ENCODE measurements at places on chromosomes 5 and 9.
A peak's percentile ranks its signal among the peaks of the same experiment; 100 is the strongest.

DNA sequence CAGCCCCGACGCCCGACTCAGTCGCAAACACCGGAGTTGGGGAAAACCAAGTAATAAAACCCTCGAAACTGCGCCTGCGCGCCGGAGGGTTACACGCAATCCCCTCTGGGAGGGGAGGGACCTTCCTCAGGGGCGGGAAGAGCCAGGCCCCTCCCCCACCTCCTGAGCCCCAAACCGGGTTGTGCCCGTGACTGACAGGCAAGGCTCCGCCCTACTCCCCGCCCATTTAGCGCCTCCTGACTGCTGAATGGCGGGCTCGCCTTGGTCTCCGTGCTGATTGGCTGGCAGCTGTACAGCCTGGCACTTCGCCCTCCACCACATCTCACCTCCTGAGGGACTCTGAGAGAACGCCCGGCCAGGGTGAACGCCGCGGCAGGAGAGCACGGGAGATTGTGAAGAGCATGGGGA is at the start of gene PRDM9:
PRDM9 (plus strand) TSS at position 332 of the 408 bp plus-strand sequence. CDS start 1,425 bp downstream, outside the sequence.
- no peak for DNase-seq

GRCh38 chr5:891117-891836 is 1.3 kb downstream of the BRD9 start:
- peak; percentile 75 for DNase-seq

DNA sequence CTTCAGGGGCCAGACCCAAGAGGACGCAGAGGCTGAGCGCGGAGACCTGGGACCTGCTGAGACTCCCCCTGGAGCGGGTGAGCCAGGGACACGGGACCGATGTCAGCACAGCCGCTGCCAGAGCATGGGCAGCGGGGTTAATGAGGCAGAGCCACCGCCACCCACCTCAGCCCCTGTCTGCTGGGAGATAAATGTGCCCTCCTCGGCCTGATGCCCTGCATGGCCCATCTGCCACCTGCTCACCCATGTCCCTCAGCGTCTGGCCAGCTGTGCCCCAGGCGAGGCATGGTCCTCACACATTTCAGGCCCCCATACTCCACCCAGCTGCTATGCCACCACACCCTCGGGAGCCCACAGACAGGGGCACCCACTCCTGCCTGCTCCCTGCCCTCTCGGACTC is 14.9 kb downstream of the DNLZ start:
- no peak for DNase-seq

DNA sequence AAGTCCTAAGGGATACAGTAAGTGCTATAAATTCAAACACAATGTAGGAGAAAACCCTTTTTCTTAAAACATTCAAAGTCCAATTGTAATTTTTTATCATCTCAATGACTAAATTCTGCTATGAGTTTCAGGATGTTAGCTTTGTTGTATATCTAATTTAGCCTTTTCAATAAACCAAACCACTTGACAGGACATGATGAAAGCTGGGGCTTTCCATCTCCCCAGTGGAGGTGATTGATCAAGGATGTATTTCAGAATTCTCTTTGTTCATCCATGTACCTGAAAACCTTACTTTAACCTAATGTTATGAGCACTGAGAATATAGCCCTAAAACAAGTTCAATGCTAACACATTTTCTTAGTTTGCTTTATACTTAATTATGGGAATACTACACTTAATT is 639.0 kb upstream of the ITGA1 start:
- no peak for DNase-seq

DNA sequence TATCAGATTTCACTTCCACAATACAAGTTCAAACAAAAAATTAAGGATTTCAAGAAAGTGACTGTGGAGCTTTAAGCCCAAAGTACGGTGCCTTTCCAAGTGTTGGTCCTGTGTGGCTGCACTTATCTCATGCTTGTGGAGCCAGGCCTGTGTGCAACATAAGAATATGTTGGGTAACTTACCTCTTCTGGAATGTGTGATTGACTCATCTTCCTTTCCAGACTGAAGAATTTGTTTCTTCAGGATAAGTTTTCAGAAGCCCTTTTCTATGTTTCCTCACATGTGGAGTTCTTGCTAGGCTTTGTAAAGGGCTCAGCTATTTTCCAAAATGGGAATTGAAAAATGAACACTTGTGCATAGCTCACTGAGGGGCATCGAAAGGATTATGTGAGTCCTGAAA is 485.1 kb upstream of the PAPPA start:
- no peak for DNase-seq

GRCh38 chr5:21199087-21199486 is 1211.1 kb upstream of the CDH18 start:
- DNase-seq = no peak

DNA sequence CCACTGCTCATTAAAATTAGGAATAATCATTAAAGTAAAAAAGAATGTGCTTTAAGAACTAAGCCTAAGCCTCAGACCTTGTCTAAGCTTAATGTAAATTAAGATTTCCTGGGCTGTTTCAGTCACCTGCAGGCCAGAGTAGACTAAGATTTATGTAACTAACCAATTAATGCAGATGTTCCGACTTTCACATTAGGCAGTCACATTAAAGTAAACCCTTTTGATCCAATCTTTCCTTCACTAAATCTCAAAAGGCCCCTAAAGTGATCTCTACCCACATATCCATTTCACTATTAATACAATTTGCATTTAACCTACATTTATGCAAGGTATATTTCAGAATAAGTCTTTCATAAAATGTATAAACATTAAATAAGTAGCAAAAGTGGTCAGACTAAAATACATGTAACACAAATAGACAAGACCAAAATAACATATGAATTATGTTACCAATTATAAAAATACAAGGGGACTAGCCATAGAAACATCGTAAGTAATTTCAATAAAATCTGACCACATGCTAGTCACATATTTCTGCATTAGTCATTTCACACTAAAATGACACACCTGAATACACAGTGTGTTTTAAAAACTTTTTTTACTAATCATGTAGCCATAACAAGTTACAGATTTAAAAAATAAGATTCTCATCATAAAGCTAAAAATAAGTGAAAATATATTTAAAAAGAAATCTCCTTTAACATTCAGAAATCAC is 7.7 kb downstream of the NR3C1 start:
- no peak for DNase-seq

DNA sequence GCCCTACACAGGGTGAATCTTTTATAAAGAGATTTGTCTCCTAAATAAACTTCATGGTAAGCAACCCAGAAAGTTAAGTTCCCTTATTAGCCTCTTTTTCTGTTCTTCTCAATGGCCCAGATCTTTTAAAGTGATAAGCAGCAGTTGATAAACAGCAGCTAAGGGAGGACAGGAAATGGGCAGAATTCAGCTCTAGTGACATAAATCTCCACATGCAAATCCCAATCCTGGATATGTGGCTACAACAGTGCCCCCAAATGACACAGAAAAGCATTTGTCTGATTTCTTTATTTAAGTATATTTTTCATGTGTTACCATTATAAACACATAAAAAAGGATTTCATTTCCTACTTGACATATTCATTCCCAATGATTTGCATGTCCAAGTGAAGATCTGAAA is 199.0 kb downstream of the DTWD2 start:
- peak; percentile 28 for DNase-seq

GRCh38 chr5:176994460-176995121 is 12.0 kb downstream of the UIMC1 start:
- no peak for DNase-seq

- DNase-seq = no peak
Measured at GRCh38 chr5:178378527-178379484, 146.2 kb upstream of the PHYKPL start.

DNA sequence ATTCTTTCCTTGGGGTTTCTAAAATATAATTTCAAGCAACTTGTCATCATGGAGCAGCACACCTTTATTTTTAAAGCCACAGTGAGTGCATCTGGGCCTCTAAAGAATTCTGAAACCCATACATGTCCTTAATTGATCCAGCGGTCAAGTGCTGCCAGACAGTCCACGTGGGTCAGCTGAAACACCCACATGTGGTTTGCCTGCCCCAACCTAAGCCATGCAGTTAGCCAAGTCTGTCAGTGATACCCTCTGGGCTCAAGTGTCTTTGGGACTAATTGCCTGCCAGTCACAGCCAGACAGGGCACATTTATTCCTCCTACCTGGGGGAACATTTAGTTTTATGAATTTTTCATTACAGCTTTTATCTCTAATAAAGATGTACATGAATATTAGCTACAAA is 291.4 kb upstream of the SLC30A5 start:
- DNase-seq = no peak

GRCh38 chr9:112059145-112059965 is 115.7 kb downstream of the SUSD1 start:
- DNase-seq = no peak

DNA sequence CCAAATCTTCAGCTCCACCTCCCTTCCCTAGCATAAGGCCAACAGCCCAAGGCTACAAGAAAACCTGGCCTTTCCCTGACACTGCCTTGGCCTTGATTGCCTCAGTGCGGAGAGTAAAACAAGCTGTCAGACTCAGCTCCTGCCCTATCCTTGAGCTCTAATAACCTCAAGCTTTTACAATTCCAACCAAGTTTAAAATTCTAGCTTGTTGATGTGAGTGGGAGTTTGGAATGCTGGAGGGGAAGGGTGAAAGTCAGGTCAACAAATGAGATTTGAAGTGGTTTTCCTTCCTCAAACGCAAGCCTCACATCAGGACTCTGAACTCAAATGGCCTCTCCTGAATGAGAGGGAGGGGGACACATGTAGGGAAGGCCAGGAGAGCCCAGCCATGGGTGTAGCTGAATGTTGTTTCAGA is 197.0 kb upstream of the VLDLR start:
- no peak for DNase-seq

- DNase-seq = no peak
Measured at GRCh38 chr5:62007457-62007856, 298.5 kb upstream of the KIF2A start.

DNA sequence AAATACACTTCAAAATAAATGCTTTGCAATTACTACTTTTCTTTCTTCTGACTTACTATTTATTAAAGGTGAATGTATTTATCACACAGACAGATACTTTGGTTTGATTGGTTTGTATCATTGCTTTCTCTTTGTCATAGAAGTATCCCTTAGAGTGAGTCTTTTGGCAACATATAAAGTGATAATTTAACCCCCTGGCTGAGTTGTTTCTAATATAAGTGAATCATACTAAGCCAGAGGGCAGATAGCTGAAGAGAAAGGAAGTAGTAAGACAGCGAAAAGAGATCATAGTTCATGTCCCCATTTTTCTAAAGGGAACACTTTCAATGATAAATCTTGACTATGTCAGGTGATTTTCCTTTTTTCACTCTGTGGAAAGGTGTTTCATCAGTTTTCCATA is 38.6 kb downstream of the CAMK4 start:
- no peak for DNase-seq

GRCh38 chr9:109975574-109976295 is 195.7 kb downstream of the PALM2AKAP2 start:
- no peak for DNase-seq

DNA sequence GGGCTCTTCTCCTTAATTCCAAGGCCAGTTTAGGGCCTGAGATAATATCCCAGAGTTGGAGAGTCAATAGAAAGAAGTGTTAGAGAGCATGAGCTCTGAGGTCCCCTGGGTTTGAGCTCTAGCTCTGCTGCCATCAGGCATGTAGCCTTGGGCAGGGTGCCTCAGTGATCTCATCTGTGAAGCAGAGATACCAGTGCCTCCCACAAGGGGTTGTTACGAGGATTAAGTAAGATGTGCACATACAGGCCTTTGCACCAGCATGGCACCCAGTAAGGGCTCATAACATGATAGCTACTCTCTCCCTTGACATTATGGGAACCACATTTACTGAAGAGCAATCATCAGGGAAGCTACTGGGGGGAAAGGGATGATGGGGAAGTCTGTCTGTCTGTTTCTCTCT is 265.7 kb downstream of the HSPA4 start:
- no peak for DNase-seq

DNA sequence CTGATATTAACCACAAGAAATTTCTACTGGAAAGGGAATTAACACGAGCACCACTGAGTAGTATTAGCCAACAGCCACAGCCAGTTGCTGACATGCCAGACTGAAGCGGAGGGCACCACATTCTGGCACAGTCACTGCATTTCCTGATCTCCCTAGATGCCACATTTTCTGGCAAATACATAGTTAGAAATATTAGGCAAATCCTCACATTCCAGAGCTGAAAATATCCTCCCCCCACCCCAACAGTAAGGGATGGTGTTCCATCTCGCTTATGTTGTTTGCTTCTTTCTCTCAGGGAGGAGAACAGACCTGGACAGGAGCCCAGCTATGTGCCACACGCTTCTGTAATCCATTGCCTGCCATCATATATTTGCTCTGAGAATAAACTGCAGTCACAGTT is 32.8 kb upstream of the MCTP1 start:
- no peak for DNase-seq

GRCh38 chr9:23663536-23663935 is 162.5 kb downstream of the ELAVL2 start:
- no peak for DNase-seq

Measured in NCI-H1048 (cell line).